ENCODE measurements at places on chromosomes 5 and 9.

DNA sequence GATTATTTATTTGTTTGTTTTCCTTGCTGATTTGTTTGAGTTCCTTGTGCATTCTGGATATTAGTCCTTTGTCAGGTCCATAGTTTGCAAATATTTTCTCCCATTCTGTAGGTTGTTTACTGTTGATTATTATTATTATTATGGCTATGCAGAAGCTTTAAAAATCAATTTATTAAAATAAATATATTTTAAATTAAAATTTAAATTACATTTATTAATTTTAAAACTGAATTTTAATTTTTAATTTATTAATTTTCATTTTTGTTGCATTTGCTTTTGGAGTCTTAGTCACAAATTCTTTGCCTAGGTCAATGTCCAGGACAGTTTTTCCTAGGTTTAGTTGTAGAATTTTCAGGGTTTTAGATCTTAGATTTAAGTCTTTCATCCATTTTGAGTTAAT, 50.9 kb downstream of the SVEP1 start:
- DNase-seq = no peak

GRCh38 chr9:68778635-68779034, 73.6 kb downstream of the PIP5K1B start:
- DNase-seq = no peak

DNA sequence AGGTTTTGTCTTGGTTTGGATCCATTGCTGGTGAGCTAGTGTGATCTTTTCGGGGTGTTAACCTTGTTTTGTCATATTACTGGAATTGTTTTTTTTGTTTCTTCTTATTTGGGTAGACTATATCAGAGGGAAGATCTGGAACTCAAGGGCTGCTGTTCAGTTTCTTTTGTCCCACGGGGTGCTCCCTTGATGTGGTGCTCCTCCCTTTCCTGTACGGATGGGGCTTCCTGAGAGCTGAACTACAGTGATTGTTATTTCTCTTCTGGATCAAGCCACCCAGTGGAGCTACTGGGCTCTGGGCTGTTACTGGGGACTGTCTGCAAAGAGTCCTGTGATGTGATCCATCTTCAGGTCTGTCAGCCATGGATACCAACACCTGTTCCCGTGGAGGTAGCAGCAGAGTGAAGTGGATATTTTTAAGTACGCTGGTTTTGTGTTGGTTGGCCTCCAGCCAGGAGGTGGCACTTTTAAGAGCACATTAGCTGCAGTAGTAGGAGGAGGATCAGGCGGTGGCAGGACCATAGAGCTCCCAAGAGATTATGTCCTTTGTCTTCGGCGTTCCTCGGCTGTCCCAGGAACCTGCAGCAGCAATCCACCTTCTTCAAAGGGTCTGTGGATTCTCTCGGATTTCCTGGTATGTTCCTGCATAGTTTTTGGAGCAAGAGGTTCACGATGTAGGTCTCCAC, 27.2 kb downstream of the SCAMP1 start:
- no peak for DNase-seq

GRCh38 chr5:95134326-95134725, 150.6 kb downstream of the MCTP1 start:
- no peak for DNase-seq

Data from fibroblast of upper back skin (primary cell).